Osteoblast (primary cell): ENCODE measurements at places on chromosomes 11 and 22. TPM values are rescaled to one million over a fixed set of nuclear protein-coding genes. Genes with fewer than 3 reads are reported as not detected.

DNA sequence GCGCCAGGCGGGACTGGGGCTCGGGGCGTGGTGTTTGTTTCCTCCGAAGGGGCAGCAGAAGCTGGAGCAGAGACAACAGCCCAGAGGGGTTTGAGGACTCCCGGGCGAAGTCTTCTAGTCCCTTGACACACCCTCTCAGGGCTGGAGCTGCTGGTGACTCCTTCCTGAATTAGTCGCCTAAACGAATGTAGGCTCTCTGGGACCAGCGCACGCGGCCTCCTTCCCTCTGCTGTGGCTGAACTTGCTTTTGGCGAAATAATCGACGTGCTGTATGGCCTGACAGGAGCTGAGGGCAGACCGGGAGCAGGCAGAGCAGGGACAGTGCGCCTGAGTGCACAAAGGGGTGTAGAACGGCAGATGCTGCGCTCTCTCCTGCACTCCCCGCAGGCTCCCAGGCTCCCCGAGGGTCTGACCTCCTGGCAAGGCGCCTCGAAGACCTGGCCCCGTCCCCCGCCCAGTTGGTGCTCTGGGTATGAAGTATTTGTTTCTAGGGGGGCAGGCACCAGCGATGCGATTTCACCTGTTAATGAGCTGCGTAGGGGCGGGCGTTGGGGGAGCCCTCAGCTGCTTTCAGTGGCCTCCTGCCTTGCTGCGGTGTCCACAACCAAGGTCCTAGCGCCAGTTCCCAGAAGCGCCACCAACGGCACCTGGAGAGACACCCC lies 5.3 kb downstream of the SLC17A6 start:
- DNase-seq = no peak

GRCh38 chr11:14872032-14872431 lies 20.0 kb downstream of the CYP2R1 start:
- DNase-seq = no peak

GRCh38 chr11:112516755-112517154 lies 256.1 kb upstream of the PLET1 start:
- no peak for DNase-seq

GRCh38 chr11:117392979-117393378 lies 65.3 kb downstream of the CEP164 start:
- no peak for DNase-seq

DNA sequence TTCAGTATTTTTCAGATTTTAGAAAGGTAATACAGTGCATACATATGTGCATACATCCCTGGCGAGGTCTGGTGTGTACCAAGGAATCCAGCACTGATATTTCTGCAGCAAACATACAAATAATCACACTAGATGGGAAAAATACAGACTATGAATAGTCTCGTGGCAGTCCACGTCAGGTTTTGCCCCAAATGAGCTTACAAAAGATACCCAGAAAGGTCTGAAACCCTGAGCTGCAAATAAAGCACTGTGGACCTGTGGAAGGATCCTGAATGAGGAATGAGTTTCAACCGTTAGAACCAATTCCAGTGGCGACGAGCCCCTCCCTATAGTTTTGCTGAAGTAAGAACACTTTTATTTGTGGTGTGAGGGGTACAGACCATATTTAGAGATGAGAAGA lies 24.5 kb downstream of the MAPK1 start:
- DNase-seq = no peak

DNA sequence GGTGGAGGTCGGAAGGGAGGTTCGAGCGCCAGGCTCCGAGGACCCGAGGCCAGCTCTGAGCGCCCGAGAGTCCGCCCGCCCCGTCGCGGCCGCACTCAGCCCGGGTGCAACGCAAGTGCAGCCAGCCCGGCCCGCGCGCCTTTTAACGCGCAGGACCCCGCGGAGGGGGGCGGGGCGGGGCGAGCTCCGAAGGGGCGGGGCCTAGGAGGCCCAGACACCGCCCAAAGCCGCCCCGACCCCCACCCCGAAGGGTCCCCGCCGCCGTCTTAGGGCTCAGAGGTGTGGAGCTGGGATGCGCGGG lies at the start of gene PHOX2A:
Gene PHOX2A (minus strand): TSS at position 117 of the 301 bp plus-strand sequence. CDS start 172 bp downstream, outside the sequence.
- peak; percentile 77 for DNase-seq

GRCh38 chr11:27290261-27291050 lies 72.6 kb downstream of the CCDC34 start:
- peak; percentile 34 for DNase-seq

GRCh38 chr22:39932918-39933649 lies 27.1 kb upstream of the TMA7B start:
- DNase-seq = no peak

GRCh38 chr11:134417871-134418840 lies 6.1 kb upstream of the B3GAT1 start:
- DNase-seq = peak; percentile 69

GRCh38 chr22:28139961-28140360 lies 220.9 kb upstream of the PITPNB start:
- DNase-seq = peak; percentile 73

- DNase-seq = no peak
Measured at GRCh38 chr11:74784234-74784633, 35.6 kb downstream of the RNF169 start.

The SCGB1A1 gene
- total RNA-seq = not detected in 2 replicates

The RASSF7 gene
- 2.4 and 6.2 TPM in 2 replicates for total RNA-seq

The GLYATL2 gene
- 1.1 and 1.8 TPM in 2 replicates for total RNA-seq

The ELMOD1 gene
- total RNA-seq = under 0.01 TPM in 2 replicates
